ENCODE measurements at places on chromosomes 5 and 9. TPM values are rescaled to one million over a fixed set of nuclear protein-coding genes. Genes with fewer than 3 reads are reported as not detected.

DNA sequence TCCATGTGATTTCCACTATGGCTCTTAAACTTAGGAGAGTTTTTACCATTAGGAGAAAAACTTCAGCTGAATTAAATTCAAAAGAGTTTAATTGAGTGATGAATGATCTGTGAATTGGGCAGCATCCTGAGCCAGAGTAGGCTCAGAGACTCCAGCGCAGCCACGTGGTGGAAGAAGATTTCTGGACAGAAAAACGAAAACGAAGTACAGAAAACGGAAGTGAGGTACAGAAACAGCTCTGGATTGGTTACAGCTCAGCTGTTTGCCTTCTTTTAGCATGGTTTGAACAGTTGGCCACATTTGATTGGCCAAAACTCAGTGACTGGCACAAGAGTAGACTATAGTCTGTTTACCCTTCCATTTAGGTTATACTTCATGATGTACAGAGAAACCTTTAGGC lies 69.2 kb upstream of the PLPP1 start:
- DNase-seq = no peak

DNA sequence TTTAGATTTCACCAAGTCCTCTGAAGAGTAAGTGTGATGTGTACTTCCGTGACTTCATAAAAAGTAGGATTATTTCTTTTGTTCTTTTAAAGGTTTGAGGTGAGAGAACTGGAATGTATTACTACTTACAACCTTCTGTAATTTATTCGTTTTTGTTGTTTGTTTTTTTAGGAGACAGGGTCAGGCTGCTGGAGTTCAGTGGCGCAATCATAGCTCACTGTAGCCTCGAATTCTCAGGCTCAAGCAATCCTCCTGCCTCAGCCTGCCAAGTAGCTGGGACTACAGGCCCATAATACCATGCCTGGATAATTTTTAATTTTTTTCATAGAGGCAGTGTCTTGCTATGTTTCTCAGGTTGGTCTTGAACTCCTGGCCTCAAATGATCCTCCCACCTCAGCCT lies 68.3 kb upstream of the RETREG1 start:
- no peak for DNase-seq

DNA sequence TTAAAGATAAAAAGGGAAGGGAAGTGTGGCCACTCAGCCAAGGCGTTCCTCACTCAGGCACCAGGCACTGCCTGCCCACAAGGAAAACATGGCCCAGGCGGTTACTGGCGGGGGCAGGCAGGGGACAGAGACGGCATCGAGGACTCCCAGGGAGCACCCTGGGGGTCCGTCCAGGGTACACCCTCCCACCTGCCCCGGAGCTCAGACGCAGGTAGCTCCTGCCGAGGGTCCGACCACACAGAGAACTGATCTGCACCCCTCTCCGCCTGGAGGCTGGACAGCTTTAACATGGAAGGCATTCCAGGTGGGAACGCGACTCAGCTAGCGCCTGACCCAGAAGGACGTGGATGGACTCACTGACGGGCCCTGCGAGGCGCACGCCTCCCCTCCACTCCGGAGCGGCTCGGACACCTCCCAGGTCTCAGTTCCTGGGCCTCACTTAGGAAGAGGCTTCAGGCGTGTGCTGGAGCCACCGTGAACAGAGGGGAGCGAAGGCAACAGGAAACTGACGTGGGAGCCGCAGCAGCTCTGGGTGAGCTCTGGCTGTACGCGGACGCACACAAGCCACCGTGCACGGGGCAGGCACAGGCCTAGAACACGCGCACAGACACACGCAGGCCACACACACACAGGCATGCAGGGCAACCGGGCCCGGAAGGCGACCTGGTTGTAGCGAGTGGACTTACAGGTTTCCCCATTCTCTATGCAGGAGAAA lies 47.5 kb downstream of the NKD2 start:
- DNase-seq = no peak

DNA sequence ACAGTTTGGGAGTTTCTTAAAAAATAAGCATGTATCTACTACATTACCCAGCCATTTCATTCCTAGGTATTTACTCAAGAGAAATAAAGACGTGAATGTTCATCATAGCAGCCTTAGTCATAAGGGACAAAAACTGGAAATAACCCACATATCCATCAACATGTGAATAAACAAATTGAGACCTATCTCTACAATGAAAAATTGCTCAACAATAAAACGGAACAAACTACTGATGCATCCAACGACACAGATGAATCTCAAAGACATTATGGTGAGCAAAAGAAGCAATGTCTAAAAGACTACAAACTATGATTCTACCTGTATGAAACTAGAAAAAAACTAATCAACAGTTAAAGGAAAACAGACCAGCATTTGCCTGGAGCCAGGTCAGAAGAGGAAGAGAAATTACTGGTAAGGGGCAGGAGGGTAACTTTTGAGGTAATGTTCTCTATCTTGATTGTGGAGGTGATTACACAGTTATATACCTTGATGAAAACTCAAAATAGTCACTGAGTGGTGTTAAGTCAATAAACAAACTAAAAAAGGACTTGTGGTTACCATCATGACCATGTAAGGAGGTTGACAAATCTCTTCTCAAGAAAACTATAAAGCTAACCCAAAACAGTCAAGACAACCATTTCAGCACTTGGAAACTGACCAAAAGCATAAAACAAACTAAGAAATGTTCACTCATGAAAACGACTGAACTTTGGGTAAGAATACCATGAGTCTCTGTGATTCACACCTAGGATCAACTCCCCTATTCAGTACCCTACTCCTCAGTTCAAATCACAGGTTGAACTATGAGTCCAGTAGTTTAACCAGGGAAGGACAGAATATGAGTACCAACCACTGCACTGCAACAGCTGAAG lies 10.4 kb downstream of the UIMC1 start:
- no peak for DNase-seq

- no peak for DNase-seq
Observed at GRCh38 chr5:150651924-150652671, 9.0 kb upstream of the MYOZ3 start.

Gene LECT2
- polyA plus RNA-seq = 0.45 TPM

Gene ACOT12
- 0.54 TPM for polyA plus RNA-seq

Gene NR5A1
- not detected for polyA plus RNA-seq

Gene MSX2
- 0.37 TPM for polyA plus RNA-seq

Gene KIF12
- polyA plus RNA-seq = 4.2 TPM

All from GM23338 (cell line).